ENCODE measurements at places on chromosomes 12 and 14.

DNA sequence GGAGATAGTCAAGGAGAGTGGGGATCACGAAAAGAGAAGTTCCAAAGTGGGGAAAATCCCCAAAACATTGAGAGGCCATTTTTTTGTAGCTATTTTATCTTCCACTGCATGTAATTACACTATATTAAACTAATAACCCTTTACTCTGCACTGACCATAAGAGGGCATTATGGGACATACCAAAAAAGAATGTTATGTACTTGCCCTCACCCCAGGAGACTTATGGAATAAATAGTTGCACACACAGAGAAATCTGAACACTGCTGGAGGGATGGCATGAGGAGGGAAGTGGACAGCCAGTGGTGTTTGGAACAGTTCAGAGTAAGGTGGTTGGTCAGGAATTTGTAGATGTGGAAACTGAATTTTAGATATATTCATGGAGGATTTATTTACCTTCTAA is 422.9 kb downstream of the SNAPC1 start:
- no peak for DNase-seq

- DNase-seq: peak; percentile 74
Measured at GRCh38 chr14:53979747-53980642, 23.4 kb upstream of the BMP4 start.

- DNase-seq: no peak
Measured at GRCh38 chr14:22071006-22071405, 397.4 kb upstream of the OR4E1 start.

DNA sequence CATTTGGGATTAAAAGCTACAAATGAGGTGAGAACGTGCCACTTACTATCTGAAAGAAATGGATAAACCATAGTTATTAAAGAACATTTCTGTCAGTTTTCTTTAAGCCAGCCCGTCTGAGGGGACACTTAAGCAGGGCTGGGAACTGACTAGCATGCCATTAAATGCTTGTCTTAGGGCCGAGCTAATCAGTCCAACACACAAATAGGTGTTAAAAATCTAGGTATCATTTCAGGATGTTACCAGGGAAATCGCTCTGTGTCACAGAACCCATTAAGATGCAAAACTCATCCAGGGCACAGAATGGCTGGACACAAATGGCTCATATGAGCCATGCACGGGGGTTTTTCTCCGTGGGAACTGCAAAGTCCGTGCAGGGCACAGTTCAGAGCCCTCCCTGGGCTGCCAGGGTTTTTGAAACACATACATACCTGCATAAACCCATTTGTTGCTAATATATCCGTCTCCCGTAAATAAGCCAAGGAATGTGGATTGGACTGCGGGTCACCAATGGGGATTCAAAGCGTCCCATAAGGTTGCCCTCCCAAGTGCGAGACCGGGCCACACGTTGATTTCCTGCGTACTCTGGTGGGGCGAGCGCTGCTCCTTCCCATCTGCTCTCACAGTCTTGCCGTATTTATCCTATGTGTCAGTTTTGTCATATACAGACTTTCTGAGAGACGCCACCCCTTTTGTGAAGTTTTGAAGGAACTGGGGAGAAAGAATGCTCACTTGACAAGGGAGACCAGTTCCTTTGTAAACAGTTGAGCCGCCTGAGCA is 5.4 kb upstream of the GSC start:
- no peak for DNase-seq

GRCh38 chr14:32645551-32645950 is 293.1 kb upstream of the NPAS3 start:
- DNase-seq: no peak

DNA sequence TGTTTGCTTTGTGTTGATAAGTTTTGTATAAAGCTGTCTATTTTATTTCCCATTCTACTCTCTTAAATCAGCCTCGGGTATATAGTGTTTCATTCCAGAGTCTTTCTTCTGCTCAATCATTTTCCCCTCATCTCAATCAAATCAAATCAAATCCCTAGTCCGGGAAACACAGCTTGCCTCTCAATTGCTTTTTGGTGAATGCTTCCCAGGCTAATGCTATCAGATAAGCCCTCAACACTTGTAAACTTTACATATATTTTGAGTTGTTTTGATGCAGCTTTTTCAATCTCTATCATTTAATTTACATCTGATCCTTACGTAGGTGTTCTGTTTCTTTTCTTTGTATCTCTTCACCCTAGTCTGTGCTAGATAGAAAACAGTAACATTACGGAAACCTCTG is 416.7 kb upstream of the PDE3A start:
- DNase-seq: no peak

- no peak for DNase-seq
Measured at GRCh38 chr12:2751686-2752085, 43.1 kb upstream of the FKBP4 start.

GRCh38 chr12:116969615-116970585 is 59.1 kb downstream of the FBXW8 start:
- no peak for DNase-seq

GRCh38 chr12:115606040-115606439 is 671.5 kb downstream of the MED13L start:
- no peak for DNase-seq

GRCh38 chr14:34043627-34044372 is 92.9 kb upstream of the EGLN3 start:
- DNase-seq: no peak

DNA sequence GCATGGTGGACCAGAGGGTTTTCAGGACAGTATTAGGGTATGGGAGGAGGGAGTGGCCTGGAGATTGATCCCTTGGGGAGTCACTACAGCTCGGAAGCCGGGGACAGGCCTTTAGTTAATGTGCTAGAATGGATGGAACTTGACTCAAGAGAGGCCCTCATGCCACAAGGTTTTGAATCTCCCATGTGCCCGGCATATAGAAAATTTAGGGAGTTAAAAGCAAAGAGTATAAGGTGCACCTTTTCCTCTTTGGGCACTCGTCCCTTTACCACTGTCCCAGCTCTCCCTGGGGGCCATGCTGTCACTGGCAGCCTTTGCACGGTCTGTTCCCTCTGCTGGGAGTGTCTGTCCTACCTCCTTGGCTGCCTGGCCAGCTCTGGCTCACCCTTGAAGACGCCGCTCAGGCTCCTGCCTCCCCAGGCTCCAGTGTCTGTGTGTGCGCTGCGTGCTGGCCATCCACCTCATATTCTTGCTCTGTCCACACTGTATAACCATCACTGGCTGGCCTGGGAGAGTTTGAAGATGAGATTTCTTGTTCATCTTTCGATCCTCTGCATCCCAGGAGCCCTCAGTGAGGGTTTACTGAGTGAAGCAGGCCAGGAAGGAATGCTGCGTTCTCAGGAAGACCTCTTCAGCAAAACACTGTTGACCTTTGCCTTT is 161.3 kb downstream of the ZFP36L1 start:
- no peak for DNase-seq

DNA sequence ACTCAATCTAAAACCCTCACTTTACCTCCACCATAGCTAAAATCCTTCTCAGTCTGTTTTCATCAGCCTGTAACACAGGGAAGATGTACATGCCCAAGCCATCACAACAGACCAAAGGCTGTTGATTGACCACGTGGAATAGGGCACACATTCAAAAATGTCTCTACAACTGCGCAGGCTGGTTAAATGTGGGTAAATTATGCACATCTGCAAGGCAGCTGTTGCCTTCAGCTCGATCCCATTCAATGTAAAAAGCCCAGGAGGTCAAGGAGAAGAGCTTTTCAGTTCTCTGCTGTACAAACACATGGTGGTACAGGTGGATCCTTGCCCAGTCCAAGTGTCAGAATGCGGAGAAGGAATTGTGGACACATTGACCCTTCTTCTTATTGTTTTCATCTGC is 354.0 kb downstream of the FLRT2 start:
- DNase-seq: no peak

DNA sequence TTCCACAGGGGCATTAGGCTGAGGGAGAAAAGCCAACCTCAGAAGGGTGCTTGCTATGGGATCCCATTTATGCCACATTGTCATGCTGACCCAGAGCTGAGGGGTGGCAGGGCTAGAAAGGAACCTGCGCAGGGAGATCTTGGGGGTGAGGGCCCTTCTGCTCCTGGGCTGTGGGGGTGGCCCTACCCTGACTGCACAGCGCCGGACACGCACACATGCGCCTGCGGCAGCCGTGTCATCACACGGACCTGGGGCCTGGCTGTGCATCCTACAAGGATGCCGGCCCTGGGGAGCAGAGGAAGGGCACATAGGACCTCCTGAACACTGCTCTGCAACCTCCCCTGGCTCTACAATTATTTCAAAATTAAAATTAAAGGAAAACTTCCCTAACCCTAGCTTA is 6.9 kb downstream of the CDCA4 start:
- DNase-seq: no peak

- no peak for DNase-seq
Measured at GRCh38 chr12:124947561-124948398, 33.3 kb upstream of the UBC start.

- DNase-seq: no peak
Measured at GRCh38 chr14:97359341-97359740, 562.2 kb downstream of the VRK1 start.

- DNase-seq: peak; percentile 52
Measured at GRCh38 chr12:103833095-103833775, 7.8 kb downstream of the NT5DC3 start.

DNA sequence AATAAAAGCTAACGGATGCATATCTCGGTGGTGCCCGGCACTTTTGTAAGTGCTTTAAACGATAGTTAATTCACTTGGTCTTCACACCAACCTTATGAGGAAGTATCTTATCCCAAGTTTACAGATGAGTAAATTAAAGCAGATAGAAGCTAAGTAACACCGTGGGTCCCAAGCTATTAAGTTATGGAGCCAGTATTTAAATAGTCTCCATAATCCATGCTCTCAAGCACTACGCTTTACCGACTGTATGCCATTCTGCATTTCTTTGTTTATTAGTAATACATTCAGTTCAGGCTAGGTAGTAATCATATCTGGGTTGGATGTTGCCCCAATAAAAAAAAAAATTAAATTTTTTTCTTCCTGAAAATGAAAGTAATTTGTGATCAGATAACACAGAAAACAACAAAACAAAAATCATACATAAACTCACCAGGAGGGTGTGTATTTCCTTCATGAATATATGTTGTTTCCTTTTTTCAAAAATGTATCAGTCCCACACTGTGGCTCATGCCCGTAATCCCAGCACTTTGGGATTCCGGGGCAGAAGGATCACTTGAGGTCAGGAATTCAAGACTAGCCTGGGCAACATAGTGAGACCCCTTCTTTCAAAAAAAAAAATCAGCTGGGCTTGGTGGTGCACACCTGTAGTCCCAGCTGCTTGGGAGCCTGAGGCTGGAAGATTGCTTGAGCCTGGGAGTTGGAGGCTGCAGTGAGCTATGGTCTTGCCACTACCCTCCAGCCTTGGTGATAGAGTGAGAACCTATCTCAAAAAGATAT is 1.4 kb upstream of the M6PR start:
- no peak for DNase-seq

- no peak for DNase-seq
Measured at GRCh38 chr12:19095331-19095730, 34.2 kb upstream of the PLEKHA5 start.

- no peak for DNase-seq
Measured at GRCh38 chr14:60265163-60265562, 16.1 kb downstream of the PPM1A start.

DNA sequence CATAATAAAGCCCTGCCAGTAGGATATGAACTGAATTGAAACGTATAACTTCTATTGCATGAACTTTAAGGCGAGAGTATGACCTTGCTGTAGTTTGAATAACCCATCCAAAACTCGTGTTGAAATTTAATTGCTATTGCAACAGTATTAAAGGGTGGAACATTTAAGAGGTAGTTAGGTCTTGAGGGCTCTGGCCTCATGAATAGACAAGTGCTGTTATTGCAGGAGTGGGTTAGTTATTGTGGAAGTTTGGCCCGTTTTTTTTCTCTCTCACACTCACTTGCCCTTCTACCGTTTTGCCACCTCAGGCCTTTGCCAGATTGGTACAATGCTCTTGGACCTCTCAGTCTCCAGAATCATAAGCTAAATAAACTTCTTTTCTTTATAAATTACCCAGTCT is 473.7 kb upstream of the SYT1 start:
- no peak for DNase-seq

DNA sequence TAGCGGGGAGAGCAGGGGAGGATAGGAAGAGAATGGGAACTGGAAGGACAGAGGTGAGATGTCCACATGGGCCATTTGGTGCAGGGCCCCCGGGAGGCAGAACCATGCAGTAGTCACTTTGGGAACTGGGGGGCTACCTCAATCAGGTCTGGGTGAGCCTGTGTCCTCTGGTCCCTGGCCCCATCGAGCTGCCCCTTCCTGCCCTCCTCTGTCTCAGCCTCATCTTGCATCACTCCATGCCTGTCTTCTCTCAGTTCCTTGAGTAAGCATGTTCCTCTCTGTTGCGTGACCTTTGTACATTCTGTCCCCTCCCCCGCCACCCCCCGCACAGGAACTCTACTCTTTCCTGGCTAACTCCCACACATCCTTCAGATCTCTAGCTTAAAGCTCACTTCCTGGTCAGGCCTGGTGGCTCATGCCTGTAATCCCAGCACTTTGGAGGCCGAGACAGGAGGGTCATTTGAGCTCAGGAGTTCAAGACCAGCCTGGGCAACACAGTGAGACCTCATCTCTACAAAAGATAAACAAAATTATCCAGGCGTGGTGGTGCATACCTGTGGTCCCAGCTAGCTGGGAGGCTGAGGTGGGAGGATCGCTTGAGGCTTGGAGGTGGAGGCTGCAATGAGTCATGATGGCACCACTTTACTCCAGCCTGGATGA is 23.2 kb downstream of the FOS start:
- DNase-seq: no peak

DNA sequence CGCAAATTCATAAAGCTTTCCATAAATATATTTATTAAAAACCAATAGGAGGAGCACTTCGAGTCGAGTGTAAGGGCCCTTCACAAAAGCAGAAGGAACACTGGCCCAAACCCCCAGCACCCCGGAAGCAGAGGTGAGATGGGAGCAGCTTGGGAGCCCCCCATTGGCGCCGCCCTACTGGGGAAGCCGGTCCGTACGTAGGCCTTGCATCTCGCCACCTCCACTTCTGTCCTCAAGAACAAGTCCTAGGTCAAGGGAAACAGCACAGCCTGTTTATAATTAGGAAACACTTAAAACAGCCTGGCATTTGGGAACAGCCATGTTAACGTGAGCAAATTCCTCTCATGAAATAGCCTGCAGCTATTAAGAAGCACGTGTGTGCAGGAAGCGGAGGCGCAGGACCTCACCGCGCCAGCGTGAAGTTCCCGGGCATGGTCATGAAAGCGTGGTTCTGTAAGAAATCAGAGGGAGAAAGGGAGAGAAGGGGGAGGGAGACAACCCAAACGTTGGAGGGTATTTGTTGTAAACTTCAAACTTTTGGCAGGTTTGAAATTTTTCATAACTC is 7.7 kb downstream of the ANKRD9 start:
- DNase-seq: no peak

- DNase-seq: peak; percentile 80
Measured at GRCh38 chr14:100761481-100761880, 34.8 kb downstream of the DLK1 start.
